ENCODE measurements at places on chromosomes 7 and 10.
A peak's percentile ranks its signal among the peaks of the same experiment; 100 is the strongest.

GRCh38 chr7:117005449-117005848 lies 52.1 kb downstream of the ST7 start:
- no peak for DNase-seq

GRCh38 chr10:67612577-67613537 lies 83.1 kb downstream of the CTNNA3 start:
- DNase-seq: peak; percentile 0

DNA sequence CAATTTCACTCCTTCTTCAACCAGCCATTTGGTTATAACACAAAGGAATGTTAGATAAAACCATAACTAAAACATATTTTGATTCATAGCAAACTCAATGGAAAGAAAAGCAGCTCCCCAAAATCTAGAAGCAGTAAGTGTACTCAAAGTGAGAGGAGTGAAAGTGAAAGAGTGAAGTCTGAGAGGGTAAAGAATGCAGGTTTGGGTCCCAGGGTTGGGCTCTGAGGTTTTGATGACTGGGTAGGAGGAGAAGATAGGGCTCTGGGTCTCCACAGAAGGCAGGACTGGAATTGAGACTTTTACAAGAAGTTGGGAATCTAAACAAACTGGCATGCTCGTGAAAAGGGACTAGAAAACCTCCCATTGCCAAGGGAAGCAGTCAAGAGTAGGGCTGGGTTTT lies 85.4 kb upstream of the RSU1 start:
- no peak for DNase-seq

DNA sequence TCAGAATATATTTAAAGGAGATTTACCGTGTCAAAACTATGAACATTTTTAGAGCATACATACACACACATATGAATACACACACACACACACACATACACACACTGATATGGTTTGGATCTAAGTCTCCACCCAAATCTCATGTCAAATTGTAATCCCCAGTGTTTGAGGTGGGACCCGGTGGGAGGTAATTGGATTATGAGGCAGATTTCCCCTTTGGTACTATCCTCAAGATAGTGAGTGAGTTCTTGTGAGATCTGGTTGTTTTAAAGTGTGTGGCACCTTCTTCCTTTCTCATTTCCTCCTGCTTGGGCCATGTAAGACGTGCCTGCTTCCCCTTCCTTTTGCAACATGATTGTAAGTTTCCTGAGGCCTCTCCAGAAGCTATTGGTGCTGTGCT lies 515.0 kb upstream of the ZMIZ1 start:
- no peak for DNase-seq

DNA sequence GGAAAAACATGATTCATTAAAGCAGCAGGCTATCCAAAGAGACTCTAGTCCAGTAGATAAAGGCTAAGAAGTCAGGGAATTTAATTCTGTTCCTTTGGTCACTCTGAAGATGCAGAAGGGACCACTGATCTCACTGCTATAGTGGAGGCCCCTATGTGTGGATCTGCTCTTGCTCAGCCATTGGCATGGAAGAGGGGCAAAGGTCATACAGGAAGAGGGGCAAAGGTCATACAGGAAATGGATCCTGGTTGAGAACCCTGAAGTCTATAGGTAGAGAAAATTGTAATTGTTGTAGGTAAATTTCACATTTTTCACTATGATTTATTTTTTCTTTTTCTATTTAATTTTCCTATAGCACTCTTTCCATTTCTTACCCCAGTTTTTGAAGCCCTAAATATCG lies 21.6 kb downstream of the OR2AE1 start:
- DNase-seq: no peak

DNA sequence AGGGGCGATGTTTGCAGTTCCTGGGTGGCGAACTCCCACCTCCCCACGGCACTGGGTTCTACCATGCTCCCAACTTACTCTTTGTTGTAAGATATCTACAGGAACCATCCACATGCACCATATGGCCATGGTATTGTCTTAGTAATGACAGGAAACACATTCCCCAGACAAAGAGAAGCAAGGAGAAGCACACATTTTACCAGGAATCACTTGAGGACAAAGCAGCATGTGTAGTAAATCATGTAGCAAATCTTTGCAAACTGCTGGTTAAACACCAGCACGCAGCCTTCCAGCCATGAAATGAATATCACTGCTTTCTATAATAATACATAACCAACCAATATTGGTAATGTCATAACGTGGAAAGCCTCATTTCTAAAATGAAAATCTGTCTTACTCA lies 101.2 kb downstream of the NRP1 start:
- DNase-seq: no peak

DNA sequence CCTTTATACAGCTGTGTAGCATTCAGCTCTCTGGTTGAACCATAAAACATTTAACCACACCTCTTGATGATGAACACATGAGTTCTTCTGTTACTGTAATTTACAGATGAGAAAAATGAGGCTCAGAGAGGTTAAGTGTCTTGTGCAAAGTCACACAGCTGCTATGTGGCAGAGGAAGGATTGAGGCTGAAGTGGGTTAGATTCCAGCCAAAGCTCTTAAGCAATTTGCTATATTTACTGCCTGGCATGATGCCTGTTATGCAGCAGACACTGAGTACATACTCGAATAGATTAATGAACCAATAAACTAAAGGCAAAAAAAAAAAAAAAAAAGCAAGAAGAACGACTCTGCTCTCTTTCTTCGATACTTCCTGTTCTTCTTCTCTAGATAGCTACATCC lies 35.7 kb downstream of the GFRA1 start:
- no peak for DNase-seq

DNA sequence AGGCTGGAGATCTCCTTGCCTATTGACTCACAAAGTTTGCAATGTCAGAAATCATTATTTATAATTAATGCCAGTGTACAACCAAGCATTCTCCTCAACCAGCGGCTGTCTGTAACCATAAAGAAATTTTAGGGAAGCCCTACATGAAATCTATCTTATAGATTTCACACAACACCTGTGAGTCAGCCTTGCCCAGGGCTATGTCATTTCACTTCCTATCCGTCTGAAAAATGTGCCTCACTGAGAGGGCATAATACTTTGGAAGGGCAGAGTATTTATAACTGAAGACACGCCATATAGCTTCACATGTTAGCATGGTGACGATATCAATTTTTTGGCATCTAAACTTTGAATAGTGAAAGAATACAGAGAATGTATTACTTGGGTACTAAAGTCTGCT lies 296.6 kb upstream of the ETV1 start:
- no peak for DNase-seq

DNA sequence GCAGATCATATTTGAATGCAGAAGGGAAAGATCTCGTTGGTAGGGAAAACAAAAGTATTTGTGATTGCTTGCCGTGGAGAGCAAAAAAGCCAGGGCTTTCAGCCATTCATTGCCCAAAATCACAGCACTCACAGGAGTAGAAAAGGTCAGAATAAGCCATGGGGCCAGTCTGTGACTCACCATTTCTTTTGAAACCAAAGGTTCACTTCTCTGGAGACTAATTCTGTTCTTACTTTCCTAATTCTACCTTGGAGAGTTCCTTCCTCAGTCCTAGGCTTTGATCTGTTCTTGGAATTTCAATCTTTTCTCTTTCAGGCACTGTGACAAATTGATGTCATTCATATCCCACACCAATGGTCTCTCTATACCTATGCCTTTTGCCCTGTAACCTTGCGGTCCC lies 54.1 kb upstream of the FAM180A start:
- DNase-seq: no peak

- peak; percentile 75 for DNase-seq
Observed at GRCh38 chr7:1028775-1029636, 15.3 kb upstream of the GPR146 start.

DNA sequence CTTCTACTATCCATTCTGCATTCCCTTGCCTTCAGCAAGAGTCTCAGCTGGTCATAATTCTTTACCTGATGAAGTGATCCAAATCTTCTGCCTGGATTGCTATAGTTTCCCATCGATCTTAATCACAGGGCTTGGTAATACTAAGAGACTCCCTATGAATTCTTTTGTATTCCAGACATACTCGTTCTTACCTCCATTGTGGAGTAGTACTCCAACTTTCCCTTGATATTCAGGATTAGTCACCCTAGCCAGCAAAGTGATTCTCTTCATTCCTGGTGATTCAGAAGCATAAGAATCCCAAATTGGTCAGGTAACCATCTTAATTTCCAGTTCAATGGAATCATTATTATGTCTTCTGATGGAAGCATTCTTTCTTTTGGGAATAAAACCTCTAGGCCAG lies 96.7 kb downstream of the TWIST1 start:
- DNase-seq: no peak

DNA sequence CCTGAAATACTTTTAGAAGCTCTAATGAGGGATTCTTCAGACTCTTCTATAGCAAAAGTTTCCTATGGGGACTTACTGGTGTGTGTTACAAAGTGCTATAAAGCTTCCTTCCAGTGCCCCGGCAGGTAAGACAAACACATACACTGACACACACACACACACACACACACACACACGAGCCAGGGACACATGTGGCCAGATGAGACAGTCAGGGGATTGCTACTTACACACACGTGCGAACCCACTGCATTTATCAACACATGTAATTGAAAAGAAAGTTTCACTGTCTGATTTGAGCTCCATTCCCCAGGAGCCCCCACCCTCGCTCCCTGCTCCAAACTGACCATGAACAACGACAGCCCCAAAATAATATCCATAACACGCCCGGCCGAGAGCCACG lies 119.8 kb downstream of the PRPF18 start:
- no peak for DNase-seq

DNA sequence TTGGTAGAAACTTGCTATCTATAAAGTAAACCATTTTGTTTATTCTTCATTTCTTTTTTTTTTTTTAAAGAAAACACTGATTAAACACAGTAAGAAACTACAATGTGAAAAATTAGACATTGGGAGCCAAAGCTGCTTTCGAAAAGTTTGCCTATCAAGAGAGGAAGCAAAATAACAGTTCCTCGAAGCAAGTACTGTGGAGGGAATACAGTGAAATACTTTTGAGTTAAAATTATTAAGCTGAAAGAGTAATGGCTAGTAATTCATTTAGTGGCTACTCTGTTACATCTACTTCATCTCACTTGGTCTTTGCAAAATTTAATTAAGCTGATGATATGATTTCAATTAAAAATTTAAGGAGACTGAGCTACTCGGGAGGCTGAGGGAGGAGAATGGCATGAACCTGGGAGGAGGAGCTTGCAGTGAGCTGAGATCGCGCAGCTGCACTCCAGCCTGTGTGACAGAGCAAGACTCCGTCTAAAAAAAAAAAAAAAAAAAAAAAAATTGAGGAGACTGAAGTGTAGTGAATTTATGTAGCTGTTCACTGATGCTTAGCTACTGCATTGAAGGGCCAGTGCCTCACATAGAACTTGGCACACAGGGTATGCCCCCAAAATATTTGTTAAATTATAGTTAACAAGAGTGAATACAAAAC lies 982.1 kb upstream of the MBL2 start:
- DNase-seq: no peak

DNA sequence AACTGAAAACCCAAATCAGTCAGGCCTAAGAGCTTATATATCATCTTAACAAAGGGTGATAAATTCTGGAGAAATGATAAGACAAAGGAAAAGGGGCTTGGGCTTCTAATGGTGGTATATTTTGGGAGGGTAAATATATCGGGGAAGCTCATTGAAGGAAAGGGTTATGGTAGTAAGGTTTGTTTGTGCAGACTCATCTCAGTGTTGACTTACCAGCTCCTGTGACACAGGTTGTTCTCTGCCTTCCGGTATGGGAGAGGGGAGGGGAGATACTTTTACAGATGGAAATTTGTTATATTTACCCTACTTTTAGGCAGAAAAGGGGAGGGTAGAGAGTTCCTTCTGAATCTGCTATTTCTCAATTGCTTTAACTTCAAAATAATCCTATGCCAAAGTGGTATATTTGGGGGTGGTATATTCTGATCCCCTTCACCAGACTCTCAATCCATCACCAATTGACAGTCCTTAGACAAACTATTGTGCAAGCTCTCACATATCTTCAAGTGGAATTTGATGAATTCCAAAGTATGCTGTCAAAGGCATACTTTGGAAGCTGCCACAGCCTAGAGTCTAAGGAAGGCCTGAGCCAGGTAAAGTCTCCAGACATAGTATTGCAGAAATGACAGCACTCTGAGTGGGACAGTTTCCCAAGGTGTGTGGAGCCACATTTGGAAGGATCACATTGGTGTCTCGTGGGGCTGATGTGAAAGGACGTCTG lies 13.3 kb upstream of the PAPSS2 start:
- no peak for DNase-seq

DNA sequence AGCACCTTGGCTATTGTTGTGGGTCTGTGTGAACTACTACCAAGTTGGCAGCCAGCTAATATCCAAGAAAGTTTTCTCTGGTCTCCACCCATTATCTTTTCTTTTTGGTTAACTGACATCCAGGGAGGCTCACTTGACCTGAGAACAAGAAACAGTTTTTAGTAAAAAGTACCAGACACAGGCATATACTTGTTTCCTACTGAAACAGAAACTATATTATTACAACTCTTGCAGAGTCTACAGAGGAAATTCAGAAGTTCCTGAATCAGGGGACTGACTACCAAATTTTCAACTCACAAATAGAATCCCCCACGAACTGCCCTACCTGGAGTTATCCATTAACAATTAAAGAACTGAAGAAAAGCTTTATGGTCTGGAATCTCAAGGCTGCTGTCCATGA lies 168.9 kb downstream of the KCND2 start:
- DNase-seq: no peak

GRCh38 chr10:79020015-79020491 lies 48.7 kb upstream of the ZMIZ1 start:
- DNase-seq: peak; percentile 39

DNA sequence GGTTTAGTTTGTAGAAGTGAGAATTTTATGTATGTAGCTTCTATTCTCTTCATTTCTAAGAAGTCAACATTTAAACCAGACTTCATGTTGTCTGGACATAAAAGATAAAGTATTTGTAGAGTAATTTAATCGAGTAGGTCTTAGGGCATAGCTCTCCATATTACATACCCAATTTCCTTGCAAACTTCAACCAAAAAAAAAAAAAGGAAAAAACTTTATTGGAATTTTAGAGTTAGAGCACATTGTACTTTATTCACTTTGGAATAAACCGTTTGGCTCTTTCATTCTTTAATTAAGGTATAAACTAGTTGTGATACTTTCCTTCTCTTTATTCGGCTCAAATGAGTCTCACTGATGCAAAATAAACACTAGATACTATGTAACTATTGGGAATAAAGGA lies 36.0 kb downstream of the PTER start:
- no peak for DNase-seq

DNA sequence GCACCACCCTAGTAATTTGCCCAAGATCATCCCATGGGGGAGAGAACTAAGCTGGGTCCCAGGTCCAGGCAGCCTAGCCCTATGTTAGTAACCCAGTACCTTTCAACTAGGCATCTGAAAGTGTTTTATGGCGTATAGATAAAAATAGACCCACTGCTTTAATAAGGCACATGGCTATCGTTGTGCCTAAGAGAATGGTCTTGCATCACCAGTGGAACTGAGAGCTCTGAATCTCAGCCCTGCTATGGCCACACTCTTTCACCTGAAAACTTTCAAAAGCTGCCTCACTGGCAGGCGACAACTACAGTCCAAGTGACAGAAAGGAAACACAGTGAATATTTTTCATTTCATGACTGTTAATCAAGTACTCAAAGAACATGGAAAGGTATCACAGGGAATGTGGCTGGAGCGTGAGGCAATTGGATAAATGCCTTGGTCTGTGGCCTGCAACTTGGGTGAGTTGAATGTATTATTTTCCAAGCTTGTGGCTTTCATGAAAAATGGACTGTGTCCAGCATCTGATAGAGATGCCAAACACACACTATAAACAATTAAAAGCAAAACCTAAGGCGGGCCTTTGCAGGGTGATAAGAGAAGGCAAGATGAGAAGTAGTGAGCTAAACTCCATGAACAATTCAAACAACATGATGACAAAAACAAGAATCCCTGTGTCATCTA lies 18.0 kb upstream of the SFMBT2 start:
- no peak for DNase-seq

GRCh38 chr7:101201695-101202602 lies 1.1 kb upstream of the MOGAT3 start:
- DNase-seq: no peak
